ENCODE measurements at places on chromosomes 1 and 21.

- no peak for DNase-seq
These were observed 37.5 kb downstream of the DISP1 start for GRCh38 chr1:222852326-222852725.

DNA sequence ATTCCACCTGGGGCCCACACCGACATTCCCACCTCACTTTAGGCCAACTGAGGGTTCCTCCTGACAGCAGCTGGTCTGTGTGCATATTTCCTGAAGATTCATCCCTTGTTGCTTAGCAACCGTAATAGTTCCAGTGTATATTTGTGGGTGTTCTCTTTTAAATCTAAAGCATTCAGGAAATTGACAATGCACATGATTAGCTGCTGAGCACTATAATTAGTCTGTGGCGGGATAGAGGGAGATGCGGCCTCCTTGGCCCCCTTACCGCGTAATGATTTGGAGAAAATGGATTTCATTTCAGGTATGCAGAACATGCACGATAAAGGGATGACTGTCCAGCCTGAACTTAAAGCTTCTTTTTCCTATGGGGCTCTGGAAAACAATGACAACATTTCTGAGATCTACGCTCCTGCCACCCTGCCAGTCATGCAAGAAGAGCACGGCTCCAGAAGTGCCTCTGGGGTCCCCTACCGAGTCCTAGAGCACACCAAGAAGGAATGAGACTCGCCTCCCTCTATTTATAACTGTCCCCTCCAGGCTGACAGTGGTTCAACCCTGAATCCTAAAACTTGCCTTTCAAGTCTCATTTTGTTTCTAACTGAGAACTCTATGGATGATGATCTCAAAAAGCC lies 33.8 kb upstream of the RCAN3 start:
- DNase-seq: no peak

- DNase-seq: no peak
These were observed 56.3 kb upstream of the ADAMTS5 start for GRCh38 chr21:27023186-27023585.

DNA sequence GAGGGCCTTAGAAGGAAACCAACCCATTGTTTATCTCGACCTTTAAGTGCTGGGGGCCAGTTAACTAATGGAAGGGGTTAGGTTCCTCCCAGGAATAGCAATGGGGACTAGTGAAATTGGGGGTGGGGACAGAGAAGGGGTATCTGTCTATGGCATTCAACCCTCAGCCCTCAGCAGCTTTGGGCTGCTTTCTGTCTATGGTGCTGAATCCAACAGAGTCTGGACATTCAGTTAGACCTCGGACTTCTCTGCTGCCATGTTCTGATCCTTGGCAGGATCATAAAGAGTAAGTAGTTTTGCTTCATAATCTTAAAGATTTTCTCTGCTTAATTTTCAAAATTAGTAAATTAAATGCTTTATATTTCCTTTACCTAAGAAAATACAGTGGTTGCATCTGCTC lies 2.6 kb upstream of the EPHA10 start:
- no peak for DNase-seq

GRCh38 chr1:229887043-229887822 lies 179.8 kb upstream of the GALNT2 start:
- DNase-seq: no peak

GRCh38 chr1:42742617-42743316 lies 2.7 kb upstream of the CLDN19 start:
- no peak for DNase-seq

DNA sequence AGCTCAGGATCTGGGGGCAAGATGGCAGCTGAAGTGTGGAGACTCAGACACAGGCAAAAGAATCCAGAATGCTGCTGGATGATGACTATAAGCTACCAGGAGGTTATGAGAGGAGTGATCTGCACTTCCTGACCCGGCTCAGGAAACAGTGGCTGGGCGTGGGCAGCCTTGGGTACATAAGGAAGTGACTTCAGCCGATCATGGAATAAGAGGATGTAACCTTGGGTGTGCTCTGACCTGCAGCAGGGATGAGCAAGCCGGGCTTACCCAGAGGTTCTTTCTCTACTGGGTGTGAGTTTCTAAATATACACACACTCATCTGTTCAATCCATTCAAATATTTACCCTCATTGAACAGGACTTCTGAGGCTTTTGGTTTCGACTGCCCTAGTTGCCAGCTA lies 62.7 kb downstream of the CD34 start:
- no peak for DNase-seq

- DNase-seq: no peak
These were observed 312.0 kb upstream of the DUSP10 start for GRCh38 chr1:222053790-222054294.

DNA sequence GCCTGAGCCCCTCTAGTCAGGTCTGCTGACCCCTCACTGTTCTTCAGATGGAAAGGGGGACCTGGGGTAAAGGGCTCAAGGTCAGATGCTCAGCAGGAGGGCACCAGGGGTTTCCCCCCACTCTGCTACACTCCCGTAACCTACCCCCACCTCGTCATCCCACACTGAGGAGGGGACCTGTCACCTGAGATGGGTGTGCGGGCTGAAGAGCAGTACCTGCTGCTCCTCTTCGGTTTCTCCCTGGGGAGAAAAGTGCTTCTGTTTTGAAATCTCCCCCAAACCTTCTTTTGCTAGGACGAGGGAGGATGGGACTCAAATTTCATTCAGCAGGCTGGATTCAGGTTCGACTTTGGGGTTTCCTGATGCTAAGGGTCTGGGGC lies 65.2 kb downstream of the SYT2 start:
- DNase-seq: no peak

GRCh38 chr1:31234123-31234708 lies 5.5 kb downstream of the NKAIN1 start:
- DNase-seq: no peak

DNA sequence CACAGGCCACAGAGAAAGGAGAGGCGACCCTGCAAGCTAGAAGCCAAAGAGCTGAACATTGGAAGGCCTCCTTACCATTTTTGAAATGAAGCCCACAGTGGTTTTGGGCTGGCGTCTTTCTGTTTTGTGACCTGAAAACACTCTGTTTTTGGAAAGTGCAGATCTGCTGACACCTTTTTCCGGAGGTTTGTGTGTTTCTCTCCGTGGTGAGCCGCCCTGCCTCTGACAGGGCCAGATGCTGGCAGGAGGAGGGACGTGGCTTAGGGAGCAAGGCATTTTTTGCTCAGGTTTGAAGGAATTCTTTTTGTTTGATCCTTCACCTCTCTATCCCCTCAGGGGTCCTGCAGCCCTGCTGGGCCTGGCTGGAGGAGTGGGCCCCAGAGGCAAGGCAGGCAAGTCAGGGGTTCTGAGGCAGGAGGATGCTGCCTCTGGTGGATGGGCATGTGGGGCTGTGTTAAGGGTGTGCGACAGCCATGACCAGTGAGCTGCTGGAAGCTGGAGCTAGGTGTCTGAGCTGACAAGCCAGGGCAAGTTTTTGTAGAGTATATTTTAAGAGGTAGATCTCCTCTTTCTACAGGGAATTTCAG lies 133.8 kb downstream of the CAMTA1 start:
- no peak for DNase-seq

DNA sequence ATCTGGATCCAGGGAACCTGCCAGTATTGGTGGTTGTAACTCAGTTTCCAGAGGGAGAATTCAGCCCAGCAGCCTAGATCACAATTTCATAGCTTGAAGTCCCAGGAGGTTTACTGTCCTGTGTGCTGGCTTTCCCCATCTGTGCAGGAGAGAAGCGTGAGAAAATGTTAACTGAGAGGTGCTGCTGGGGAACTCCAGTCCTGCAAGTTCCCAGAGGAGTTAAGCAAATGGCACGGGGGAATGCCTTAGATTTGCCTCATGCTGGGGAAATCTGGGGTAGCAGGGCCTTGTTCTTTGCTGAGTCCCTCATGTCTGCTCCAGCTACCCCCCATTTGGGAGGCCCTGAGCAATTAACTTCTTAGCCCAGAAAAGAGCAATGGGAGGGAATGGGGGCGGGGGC lies 25.1 kb upstream of the SLAMF6 start:
- DNase-seq: no peak

GRCh38 chr1:3943806-3944577 lies 43.9 kb upstream of the C1orf174 start:
- DNase-seq: no peak

- no peak for DNase-seq
These were observed 1.1 kb downstream of the HUNK start for GRCh38 chr21:31873696-31874599.

- DNase-seq: no peak
These were observed 60.2 kb downstream of the NDUFS5 start for GRCh38 chr1:39086386-39086785.

DNA sequence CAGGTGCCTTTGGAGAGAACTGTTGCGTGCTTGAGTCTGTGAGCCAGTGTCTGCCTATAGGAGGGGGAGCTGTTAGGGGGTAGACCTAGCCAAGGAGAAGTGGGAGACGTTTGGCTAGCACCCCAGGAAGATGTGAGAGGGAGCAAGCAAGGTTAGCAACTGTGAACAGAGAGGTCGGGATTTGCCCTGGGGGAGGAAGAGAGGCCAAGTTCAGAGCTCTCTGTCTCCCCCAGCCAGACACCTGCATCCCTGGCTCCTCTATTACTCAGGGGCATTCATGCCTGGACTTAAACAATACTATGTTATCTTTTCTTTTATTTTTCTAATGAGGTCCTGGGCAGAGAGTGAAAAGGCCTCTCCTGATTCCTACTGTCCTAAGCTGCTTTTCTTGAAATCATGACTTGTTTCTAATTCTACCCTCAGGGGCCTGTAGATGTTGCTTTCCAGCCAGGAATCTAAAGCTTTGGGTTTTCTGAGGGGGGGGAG lies 2.4 kb downstream of the BTG2 start:
- no peak for DNase-seq

- DNase-seq: no peak
These were observed 30.6 kb downstream of the ZC3H11B start for GRCh38 chr1:219582296-219582695.

DNA sequence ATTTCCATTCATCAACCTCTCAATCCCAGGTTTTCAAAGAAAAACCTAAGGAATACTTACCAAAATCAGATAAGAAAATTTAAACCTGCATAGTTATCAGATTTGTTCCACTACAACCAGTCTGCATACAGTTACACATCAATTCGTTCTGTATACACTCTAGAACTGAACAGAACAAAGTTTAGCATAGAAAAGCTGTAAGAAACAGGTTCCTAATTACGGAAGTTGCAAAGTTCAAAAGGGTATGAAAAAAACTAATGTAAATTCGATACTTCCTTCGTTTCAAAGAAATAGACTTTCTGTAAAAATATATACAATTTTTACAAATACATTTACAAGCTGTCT lies 3.1 kb downstream of the MCL1 start:
- DNase-seq: no peak

GRCh38 chr1:243312952-243313634 lies 57.3 kb downstream of the SDCCAG8 start:
- DNase-seq: no peak

DNA sequence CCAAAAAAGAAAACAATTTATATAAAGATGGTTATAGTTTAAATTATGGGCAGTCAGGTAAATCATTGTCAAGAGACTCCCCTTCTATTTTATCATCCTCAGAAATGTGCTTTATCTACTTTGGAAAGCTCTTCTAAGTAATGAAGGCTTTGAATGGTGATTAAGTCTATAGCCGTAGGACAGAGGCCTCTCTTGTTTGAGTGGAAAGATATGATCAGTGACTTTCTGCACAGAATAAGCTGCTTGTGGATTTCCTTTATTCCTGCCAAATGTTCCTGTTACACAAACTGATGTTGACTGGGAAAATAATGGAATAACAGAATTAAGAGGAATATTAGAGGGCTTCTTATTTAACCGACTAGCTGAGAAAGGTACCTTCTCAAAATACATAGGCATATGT lies 174.6 kb upstream of the IVNS1ABP start:
- no peak for DNase-seq

GRCh38 chr1:8083739-8084484 lies 57.8 kb upstream of the ERRFI1 start:
- no peak for DNase-seq

DNA sequence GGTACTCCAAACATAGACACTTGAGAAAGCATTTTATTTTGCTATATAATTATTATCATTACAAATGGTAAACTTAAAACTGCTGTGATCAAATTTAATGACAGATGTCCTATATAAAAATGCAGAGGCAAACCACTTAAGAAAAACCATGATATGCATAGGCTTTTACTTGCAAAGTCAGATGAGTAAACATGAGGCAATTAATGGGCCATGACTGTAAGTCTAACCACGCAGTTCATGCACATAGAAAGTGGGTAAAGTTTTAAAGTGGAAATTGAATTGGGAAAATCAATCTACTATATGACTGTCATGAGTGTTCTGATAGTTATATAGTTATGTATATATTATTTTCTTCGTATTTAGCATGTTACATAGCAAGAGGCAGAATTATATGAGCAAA lies 219.2 kb downstream of the PTPRC start:
- no peak for DNase-seq

DNA sequence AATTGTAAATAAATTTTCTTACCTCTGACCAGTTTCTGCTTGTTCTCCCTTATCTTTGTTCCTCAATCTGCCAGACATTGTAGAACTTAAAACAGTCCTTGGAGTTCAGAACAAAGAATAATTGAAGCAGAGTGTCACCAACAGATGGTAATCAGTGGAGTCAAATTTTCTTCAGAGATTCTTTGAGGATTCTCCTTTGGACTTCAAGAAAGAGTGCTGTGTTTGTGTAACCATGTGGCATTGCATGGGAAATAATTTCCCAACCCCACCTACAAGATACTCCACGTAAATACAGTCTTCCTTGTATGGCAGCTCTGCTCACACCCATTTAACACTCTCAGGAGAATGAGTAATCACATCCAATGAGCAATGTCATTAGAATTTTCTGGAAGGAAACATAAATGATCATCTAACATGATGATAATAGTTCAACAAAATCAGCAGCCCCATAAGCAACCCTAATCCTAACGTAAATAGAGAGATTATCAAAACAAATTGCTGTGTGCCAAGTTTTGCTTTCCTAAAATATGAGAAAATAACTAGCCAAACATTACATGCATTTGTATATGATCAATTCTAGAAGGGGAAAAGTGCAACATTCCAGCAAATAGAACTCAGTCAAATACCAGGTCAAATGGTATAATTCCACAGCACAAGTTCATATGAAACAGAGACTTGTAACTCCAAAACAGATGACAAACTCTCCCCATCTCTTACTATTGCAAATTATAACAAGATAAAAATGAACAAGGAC lies 6.9 kb upstream of the DENND1B start:
- no peak for DNase-seq

DNA sequence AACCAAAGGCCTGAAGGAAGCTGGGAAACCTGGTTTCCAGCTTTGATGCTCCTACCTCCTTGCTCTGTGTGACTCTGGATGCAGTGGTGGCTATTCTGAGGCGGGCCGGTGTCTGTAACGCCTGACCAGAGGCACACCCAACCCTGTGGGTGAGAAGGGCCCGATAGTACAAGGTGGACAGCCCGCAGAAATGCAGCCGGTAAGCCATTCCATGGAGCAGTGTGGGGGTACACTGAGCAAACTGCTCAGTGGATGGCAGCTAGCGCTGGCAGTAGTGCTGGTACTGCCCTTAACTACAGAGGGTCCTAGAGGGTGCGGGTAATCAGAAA lies 36.0 kb downstream of the AHDC1 start:
- DNase-seq: no peak

GRCh38 chr1:191690931-191691330 lies 467.3 kb upstream of the RGS18 start:
- DNase-seq: no peak

- peak; percentile 57 for DNase-seq
These were observed 461.7 kb downstream of the PTPRU start for GRCh38 chr1:29698033-29698432.

- no peak for DNase-seq
These were observed 7.6 kb downstream of the LRRC8B start for GRCh38 chr1:89532228-89532627.

- no peak for DNase-seq
These were observed 117.3 kb downstream of the MAB21L3 start for GRCh38 chr1:116228511-116228910.

- no peak for DNase-seq
These were observed 98.9 kb upstream of the SLC44A3 start for GRCh38 chr1:94721240-94721639.

Measured in HCT116 (cell line).